ENCODE measurements at places on chromosomes 1 and 21.

DNA sequence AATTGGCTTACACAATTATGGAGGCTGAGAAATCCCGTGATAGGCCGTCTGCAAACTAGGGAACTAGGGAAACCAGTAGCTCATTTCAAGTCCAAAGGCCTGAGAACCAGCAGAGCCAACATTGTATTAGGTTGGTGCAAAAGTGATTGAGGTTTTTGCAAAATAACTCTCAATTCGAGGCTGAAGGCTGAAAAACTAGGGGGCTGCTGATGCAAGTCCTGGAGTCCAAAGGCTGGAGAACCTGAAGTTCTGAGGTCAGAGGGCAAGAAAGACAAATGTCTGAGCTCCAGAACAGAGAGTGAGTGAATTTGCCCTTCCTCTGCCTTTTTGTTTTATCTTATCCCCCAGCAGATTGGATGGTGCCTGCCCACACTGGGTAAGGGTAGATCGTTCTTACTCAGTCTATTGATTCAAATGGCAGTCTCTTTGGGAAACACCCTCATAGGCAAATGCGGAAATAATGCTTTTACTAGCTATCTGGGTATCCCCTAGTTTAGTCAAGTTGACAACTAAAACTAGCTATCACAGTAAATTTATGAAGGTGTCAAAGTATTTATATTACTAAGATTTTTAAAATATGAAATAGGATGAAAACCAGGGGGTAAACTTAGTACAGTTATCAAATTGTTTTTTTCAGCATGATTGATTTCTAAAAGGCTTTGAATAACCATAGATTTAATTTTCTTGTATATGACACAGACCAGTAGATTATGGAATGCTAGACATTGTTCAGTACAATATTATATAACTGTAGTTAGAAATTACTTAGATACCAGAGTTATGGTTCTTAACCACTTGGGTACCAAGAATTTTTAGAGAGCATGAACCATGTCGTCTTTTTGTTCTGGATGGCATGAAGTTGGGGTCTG is 15.4 kb downstream of the RABGAP1L start:
- DNase-seq = no peak

GRCh38 chr1:171654942-171655745 is 2.7 kb upstream of the MYOC start:
- peak; percentile 39 for DNase-seq

DNA sequence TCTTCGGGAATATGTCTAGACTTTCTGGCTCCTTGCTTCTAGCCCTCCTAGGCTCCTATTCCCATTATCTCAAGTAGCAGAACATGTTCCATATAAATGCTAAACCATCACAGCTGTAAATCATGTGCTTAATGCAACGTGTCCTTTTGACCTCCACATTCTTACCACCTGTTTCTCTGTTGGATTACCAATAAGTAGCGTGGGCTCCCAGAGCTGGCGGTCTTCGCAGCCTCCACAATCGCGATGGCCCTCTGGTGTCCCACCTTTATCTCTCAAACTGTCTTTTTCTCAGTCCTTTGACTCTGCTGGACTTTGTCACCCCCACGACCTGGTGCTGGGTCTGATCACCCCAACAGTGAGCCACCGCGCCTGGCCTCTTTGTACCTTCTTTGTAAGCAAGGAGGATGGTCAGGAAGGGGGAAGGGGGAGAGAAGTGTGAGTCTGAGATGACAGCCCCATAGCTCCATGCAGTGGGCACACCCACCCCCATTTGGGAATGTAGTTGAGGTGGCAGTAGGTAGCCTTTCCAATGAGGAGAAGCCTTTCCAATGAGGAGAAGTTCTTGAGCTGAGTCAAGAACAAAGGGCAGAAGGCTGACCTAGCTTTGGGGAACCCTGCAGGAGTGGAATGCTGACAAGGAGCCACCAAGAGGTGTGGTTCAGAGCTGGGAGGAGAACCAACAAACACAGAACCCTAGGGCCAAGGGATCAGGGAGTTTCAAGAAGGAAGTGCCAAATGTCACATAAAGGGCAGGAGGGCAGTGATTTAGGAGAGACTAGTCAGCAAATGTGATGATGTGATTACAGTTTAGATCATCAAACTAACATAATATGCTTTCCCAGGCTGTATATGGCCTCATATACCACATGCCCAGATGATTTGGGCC is 14.2 kb downstream of the TRAF5 start:
- DNase-seq = no peak

DNA sequence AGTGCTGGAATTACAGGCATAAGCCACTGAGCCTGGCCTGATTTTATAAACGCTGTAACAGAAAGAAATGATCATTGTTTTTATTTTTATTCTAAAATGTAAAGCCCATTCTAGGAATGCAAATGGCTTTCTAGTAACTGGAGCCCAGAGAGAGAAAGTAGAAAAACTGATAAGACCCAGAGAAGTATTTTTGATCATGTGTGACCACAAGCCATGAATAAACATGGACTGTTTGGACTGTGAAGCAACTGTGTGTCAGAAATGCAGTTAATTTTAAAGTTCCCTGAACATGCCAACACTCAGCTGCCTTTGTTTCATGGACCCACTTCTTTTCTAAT is 39.7 kb downstream of the EIF2B3 start:
- DNase-seq = no peak

GRCh38 chr1:211520641-211521040 is 28.7 kb upstream of the RD3 start:
- no peak for DNase-seq

GRCh38 chr1:84095308-84095707 is 48.8 kb upstream of the PRKACB start:
- no peak for DNase-seq

- no peak for DNase-seq
Observed at GRCh38 chr1:35442734-35443133, 114.5 kb downstream of the KIAA0319L start.

- DNase-seq = no peak
Observed at GRCh38 chr1:225767634-225768540, 9.7 kb upstream of the SRP9 start.

- DNase-seq = no peak
Observed at GRCh38 chr21:35048706-35049617, at the start of gene RUNX1. RUNX1 (minus strand) TSS chr21:35049302.

GRCh38 chr1:238658763-238659162 is 727.6 kb upstream of the CHRM3 start:
- DNase-seq = no peak

GRCh38 chr1:41862384-41863221 is 56.1 kb downstream of the HIVEP3 start:
- no peak for DNase-seq

- DNase-seq = no peak
Observed at GRCh38 chr1:212401042-212401441, 13.6 kb downstream of the PACC1 start.

- DNase-seq = no peak
Observed at GRCh38 chr1:236642763-236643162, 38.4 kb upstream of the HEATR1 start.

DNA sequence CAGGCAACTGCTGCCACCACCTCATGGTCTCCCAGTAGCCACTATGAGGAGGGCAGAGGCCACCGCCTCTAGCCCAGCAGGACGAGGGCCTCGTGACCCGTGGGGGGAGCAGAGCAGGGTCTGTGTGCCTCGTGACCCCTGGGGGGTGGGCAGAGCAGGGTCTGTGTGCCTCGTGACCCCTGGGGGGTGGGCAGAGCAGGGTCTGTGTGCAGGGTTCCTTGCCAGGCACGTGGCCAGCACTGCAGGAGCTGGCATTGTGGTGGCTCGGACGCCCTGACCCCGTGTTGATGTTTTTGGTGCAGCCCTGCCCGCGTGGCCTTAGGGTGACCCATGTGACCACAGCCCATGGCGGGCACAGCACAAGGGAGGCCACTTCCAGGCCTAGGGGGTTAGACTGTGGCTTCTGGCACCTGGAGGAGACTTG is 52.8 kb downstream of the SLX9 start:
- DNase-seq = no peak

- no peak for DNase-seq
Observed at GRCh38 chr1:43388613-43389012, 987 bp downstream of the MED8 start.

DNA sequence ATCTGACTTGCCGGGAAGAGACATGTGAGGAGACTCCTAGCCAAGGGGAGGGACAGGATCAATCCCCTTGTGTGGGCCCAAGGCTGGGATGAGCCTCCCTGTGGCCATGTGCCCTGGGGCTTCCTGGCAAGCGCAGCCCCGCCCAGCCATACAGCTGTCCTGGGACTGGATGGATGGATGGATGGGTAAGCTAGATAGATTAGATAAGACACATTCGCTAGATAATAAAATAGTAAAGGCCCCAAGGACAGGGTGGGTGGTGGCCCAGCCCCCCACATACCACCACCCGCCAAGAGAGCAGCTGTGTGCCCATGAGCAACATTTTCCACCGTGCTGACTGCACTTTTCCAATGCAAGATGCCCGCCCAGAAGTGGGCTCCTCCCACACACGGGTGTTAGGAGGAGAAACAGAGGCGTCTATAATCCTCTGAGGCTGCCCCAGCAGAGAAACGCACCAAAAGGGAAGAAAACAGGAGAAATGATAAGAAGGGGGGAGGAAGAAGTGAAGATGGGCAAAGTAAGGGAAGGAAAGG is 25.1 kb downstream of the ZBTB17 start:
- DNase-seq = no peak

DNA sequence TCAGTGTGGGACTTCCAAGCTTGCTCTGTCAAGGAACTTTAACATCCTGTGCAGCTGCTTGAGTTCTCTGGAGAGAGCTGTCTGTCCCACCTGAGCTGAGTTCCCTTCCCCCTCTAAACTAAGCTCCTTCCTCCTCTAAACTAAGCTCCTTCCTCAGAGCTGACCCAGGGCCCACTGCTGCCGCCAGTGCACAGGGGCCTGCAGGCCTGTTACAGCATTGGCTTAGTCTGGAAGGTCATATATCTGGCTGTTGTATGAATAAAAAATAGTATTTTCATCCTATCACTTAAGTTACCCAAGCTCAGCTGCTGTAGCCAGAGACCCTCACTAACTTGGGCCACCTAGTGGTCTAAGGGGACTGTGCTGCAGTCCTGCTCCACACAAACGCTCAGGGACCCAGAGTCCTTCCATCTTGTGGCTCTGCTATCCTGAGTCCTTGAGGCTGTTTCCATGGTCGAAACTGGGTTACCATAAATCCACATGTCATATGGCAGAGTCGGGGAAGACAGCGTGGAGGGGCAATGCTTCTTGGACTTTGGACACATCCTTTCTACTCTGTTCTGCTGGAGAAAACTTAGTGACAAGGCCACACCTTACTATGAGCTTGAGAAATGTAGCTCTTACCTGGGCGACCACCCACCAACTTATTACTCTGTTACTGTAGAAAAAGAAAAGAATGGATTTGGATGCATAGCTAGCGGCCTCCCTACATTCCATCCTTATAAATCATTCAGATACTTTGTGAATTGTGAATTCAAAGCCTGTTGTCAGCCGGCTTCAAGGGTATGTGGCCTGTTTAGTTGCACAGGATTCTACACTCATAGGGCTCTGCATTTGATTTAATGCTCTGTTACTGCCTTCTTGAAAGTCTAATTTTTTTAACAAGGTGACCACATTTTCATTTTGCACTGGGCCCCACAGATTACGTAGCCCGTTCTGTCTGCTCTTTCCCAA is 71.4 kb upstream of the GCLM start:
- DNase-seq = no peak

- no peak for DNase-seq
Observed at GRCh38 chr1:184556665-184557064, 169.8 kb downstream of the C1orf21 start.

DNA sequence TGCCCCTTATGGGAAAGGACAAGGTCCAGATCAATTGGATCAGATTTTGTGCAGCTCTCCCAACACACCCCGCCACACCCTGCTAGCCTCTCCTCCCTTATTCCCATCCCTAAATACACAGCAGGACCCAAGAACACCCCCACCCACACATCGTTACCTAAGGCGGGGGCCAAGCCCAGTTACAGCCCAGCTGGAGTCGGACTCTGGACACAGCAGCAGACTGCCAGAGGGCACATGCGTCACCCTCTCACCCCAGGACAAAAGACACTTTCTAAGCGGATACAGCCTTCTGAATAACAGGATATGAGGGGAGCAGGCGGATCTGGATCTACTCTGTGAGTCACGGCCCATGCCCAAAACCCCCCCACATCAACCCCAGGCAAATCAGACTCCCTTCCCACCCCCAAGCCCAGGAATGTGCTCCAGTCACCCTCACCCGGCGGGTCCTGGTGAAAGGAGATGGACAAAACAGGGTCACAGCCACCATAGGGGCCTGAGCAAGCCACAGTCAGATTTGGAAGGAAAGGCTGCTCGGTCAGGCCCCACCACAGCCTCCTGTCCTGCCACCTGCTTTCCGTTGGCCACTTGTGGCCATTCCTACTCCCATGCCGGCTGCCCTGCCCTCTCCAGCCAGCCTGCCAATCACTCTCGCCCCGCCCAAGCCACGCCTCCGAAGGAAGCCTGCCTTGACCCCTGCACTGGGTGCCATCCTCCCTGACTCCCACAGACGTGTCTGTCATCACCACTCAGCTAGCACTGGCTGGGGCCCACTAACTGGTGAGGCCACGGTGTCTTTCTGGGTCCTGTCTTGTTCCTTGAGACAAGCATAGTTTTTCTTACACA is 4.0 kb downstream of the S100A16 start:
- peak; percentile 94 for DNase-seq

DNA sequence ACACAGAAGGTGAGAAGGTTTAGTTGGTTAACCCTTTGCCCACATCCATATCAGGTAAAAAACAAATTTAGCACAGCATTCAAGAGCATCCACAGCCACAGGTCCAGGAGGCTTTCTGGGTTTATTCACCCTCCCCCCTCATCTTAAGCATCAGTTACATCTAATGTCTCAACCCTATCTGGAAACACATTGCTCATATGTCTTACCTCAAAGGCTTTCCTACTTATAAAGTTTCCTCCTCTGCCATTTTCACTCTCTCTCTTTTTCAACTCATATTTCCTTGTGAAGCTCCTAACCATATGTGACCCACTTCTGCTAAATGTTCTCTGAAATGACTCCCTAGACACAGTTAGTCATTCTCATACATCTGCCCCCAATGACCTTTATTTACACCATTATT is 47.9 kb upstream of the RUNX1 start:
- no peak for DNase-seq

GRCh38 chr1:95006681-95007080 is 66.1 kb downstream of the ALG14 start:
- no peak for DNase-seq

DNA sequence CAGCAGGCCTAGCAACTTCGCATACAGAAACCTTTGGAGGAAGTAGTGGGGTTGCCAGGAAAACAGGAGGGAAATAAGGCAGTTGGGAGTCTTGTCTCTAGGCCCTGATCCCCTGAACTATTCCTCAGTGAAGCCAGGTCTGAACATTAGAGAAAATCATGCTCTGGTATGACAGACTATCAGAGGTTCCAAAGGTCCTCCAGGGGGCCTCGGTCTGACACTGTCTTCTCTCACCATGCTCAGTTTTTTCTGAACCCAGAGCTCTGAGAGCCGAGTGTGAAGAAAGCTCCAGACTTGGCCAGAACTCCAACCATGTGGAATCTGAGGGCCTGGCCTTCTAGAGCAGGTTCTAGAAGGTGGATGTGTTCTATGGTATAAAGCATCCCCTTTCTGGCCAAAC is 4.0 kb downstream of the TOMM40L start:
- no peak for DNase-seq

GRCh38 chr1:111513410-111514020 is 10.1 kb upstream of the ADORA3 start:
- no peak for DNase-seq

- no peak for DNase-seq
Observed at GRCh38 chr1:4693331-4693730, 38.9 kb downstream of the AJAP1 start.

- DNase-seq = no peak
Observed at GRCh38 chr1:111225717-111226400, 1.7 kb upstream of the CHI3L2 start.

Data from glomerular endothelial cell (primary cell).